Stimulated activated CD8-positive, alpha-beta memory T cell treated with anti-CD3 and anti-CD28 coated beads, Interleukin-4, amount 100 ng/mL, for 24 hours (primary cell): ENCODE measurements at places on chromosomes 13 and 19.

- DNase-seq = no peak
Measured at GRCh38 chr13:75486146-75487062, 4.4 kb upstream of the TBC1D4 start.

DNA sequence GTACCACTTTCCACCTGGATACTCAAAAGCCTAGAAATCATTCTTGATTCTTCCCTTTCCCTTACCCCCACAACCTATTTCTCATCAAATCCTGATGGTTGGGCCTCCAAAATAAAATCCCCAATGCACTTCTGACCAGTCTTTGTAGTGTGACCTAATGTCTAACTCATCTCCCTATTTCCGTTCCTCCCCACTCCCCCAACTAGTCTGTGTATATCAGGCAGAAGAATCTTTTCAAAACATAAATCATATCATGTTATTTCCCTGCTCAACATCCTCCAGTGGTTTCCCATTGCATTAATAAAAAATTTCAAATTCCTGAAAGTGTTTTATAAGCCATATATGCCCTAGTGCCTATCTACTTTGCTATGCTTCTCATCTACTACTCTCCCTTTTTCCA is 17.7 kb downstream of the CCDC122 start:
- DNase-seq = no peak

DNA sequence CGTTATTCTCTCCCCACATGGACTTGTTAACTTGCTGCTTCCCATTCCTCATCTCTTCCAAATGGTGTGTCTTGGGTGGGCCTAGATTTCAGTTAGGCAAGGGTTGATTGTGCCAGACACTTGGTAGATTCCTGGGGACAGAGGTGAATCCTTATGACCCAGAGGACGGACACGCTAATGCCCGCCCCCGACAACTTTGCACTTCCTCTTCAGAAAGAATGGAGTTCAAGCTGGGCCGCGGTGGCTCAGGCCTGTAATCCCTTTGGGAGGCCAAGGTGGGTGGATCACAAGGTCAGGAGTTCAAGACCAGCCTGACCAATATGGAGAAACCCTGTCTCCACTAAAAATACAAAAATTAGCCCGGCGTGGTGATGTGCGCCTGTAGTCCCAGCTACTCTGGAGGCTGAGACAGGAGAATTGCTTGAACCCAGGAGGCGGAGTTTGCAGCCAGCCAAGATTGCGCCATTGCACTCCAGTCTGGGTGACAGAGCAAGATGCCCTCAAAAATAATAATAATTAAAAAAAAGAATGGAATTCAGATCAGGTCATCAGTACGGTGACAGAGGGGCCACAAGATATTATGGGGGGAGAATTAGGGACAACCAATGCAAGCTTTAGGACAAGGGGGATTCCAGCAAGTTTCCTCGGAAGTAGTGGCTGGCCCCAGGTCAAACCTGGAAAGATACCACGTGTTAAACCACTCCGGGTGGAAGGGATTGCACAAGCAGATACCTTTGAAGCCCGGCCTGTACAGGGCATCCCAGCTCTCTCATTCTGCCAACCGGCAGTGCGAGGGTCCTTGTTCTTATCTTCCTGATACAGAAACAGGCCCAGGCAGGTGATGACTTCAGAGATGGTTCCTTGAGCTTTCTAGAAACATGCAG is 2.7 kb downstream of the MYO9B start:
- DNase-seq = no peak

DNA sequence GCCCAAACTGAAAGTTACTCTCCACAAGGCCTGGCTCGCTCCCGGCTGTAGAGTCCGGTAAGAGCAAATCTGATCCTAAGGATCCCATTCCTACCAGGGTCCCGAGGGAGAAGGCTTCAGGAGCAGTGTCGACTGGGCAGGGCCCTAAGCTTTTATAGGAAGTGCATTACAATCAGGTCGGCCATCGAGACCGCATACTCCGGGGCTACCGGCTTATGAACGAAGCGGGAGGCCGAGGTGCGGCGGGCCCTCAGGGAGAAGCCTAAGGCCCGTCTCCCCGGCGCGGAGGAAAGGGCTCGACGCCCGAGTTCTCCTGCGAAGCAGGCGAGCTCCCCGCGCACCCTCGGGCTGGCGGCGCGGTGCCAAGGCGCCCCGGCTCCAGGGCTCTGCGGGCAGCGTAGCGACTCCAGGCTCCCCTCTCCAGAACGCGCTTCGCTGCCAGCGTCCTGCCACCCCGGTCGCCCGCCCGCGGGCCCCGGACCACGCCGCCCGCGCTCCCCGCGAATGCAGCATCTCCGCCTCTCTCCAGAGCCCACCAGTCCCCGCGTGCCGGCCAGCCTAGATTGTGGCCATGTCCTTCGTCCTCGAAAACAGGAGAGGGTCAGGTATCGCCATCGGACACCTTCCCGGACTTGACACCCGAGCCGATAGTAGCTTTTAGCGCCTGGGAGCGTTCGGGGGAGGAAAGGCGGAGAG is 1.4 kb downstream of the EFNB2 start:
- DNase-seq = no peak

GRCh38 chr19:29535214-29535831 is 9.5 kb downstream of the VSTM2B start:
- DNase-seq = no peak

- peak; percentile 30 for DNase-seq
Measured at GRCh38 chr19:10260141-10260584, 8.1 kb downstream of the MRPL4 start.

DNA sequence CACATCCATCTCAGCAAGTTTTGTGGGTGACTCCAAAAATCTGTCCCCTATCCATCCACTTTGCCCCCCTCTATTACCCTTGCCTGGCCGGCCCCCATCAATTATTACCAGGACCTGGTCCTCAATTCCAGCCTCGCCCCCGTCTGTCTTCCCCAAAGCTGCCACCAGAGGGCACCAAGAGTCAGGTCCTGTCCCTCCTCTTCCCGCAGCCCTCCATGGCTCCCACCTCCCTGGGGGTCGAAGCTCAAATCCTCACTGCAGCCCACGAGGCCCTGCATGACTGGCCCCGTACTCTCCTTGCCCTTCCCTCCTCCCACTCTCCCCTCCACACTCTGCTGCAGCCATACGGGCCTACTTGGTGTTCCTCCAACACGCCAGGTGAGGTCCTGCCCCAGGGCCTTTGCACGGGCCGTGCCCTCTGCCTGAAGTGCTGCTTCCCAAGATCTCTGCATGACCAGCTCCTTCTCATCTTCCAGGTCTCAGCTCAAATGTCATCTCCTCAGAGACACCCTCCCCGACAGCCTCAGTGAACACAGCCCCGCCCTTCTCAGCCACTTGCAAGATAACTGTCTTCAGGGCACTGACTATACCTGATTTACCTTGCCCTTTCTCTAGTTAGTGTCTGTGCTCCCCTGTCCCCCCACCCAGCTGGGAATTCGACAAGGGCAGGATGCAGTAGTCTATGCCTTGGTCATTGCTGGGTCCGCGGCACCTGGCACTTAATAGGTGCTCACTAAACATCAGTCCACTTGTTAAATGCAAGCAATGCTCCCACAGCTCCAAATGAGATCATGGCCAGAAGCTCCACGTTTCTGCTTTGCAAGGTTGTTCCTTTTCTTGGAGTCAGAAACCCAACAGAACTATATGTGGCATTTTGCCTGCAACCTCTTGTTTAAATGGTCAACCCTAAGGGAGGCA is 16.8 kb upstream of the SEMA6B start:
- peak; percentile 56 for DNase-seq

DNA sequence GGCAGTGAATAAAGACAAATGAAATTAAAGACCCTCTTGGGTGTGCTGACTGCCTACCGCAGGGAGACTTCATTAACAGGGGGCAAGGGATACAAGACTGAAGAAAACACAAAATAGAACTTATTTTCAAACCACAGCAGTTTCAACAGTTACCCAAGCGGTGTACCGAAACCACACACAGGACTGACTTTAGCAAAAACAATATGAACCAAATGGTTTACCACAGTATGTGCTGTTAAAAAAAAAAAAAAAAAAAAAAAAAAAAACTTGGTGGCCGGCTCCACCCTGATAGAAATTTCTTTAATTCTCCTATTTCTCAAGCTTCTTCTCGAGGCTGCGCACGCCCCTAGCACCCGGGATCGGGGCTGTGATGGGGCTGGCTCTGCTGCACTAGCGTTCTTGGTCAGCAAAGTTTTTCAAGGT is 42.6 kb downstream of the KLF2 start:
- DNase-seq = no peak

- no peak for DNase-seq
Measured at GRCh38 chr13:64674126-64674525, 2556.0 kb downstream of the PCDH9 start.

DNA sequence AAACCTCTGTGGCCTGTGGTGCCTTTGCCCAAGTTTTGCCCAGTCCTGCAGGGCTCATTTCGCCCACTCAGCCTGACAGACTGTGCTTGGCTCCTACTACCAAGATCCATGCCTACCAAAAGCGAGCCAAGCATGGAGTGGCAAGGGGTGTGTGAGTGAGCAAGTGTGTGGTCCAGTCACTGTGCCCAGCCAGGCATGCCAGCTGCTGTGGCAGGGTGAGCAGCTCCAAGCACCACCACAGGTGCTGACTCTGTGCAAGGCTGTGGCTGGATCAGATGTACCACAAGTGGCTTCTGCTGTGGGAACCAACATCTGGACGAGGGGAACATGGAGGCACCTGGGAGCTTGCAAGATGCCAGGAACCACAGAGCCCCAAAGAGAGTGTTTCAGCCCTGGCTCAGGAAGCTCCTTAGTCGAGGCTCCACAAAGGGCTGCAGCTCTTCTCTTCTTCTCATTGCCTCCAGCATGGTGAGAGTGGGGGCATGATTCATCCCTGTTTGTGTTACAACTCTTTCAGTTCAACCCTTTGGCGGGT is 1564.2 kb upstream of the MIR17HG start:
- DNase-seq = no peak

- DNase-seq = no peak
Measured at GRCh38 chr13:28530729-28531076, 35.8 kb upstream of the FLT1 start.

DNA sequence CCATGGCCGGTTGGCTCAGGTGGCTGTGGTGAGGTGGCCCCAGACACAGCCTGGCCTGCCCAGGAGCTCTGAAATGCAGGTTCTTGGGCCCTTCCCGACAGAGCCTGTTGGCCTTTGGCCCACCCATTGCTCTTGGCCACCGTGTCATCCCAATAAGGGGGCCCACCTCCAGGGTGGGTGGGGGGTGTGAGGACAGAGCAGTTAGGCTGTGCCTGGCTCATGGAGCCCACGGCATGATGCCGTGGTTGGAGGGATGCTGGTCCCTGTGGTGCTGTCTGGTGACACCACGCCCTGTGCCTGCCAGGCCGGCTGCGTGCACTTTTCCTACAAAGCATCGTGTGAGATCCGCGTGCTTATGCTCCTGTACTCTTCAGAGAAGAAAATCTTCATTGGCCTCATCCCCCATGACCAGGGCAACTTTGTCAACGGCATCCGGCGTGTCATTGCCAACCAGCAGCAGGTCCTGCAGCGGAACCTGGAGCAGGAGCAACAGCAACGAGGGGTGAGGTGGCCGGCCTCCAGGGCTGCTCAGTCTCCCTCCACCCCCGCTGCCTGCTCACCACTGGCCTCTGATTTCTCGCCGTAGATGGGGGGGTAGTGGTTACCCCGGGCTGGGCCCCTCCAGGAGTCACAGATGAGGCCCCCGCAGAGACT is 7.6 kb downstream of the PNKP start:
- DNase-seq = no peak

DNA sequence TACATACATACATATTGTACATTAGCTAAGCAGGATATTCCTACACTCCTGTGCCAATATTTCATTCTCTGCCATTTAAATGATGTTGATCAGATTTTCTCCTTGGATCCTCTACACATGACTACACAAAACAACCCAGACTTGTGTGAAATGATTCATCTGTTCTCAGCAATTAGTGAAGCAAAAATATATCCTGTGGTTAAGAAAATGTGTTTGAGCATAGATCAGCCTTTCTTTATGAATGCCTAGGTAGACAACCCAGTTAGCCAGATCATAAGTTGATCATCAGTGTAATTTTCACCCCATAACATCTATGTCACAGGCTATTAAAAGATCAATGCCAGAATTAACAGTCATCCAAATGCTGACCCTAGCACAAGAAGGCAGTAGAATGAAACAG is 275.2 kb upstream of the EDNRB start:
- DNase-seq = no peak

DNA sequence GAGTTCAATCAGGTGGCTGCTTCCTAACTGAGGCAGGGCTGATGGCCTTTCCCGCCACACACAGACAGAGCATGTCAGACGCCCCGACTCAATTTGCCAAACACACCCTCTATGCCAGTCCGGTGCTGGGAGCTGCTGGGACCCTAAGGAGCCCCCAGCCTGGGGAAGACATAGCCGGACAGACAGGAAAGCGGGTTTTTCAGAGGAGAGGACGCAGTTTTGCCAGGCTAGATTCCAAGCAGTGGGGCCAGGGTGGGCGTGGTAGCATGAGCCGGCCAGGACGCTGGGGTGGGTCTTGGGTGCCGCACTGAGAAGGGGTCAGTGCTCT is 19.8 kb downstream of the MAST3 start:
- DNase-seq = no peak

- DNase-seq = no peak
Measured at GRCh38 chr19:47113850-47114651, 475 bp upstream of the ZC3H4 start.

GRCh38 chr13:73465617-73465971 is 406.8 kb downstream of the KLF5 start:
- no peak for DNase-seq

DNA sequence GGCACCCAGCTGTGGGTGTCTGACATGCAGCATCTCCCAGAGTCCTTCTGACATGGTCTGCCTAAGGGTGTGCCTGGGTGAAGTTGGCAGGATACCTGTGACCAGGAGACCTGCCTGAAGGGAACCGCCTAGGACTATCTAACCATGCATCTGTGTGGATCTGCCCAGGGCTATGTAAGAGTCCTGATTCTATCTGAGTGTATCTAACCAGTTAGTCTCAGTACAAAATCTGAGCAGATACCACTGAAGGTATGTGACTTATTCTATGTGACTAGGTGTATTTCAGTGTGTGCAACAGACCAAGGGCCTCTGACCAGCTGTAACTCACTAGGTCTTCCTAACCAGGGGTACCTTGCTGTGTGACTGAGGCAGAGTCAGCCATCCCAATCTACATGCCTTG is 28.2 kb upstream of the FBL start:
- no peak for DNase-seq

DNA sequence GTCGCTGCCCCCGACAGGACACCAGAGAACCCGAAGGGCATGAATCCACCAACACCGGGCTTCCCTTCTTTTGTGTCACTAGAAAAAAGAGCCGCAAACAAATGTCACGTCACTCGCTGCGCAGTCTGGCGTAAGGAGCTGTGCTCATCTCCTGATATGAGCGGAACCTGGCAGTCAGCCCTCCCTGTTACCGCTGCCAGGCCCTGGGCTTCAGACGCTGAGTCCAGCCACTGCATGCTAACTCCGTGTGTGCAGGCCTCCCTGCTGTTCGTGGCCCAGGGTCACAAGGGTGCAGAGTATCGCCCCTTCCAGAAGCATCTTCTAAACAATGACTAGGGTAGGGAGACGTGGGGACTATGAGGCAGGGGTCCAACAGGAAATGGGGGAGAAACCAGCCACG is 71.3 kb downstream of the SLC7A1 start:
- no peak for DNase-seq

GRCh38 chr13:84031120-84031519 is 148.8 kb upstream of the SLITRK1 start:
- DNase-seq = no peak

GRCh38 chr13:73365252-73365651 is 306.4 kb downstream of the KLF5 start:
- no peak for DNase-seq

- no peak for DNase-seq
Measured at GRCh38 chr13:112742583-112742982, 52.7 kb downstream of the ATP11A start.
